RCC 7860 (cell line): ENCODE measurements at places on chromosomes 5 and 9.

- DNase-seq = no peak
Measured at GRCh38 chr5:522899-523440, 1.3 kb downstream of the SLC9A3 start.

DNA sequence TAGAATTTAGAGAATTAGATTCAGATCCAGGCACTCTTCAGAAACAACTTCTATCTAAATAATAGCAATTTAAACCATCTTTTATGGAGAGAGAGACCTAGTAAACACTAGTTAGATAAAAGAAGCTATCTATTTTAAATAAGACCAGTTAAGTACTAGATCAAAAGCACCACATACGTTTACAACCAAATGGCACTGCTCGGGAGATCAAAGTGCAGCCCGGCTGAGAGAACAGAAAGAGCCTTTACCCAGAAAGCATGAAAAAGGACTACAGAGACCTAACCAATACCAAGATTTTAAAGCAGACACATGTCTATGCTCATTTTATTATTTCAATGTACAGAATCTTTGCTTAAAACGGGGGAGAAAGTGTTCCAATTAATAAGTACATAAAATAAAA lies 30.8 kb downstream of the LIX1 start:
- no peak for DNase-seq

DNA sequence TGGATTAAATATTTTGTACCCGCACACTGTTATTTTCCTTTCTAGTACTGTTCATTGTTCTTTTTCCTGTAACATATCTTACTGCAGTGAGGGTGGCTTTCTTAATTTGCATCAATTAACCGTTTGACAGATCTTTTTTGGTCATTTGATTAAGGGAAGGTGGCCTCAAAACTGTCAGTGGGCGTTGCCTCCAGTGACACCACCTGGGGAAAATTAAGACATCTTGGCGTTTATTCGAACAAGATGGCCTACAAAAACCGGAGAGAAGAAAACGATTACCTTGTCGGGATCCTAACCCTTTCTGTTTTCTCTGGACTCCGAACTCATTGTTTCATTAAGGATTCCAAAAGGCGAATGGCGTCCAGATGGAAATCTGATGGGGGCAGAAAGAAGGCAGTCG lies 2.0 kb downstream of the BASP1 start:
- DNase-seq = no peak

GRCh38 chr5:115810761-115811160 lies 5.7 kb downstream of the CDO1 start:
- no peak for DNase-seq

- peak; percentile 71 for DNase-seq
Measured at GRCh38 chr5:120388016-120388781, 75.9 kb upstream of the PRR16 start.

- no peak for DNase-seq
Measured at GRCh38 chr5:181255836-181256578, 4.9 kb downstream of the TRIM52 start.

DNA sequence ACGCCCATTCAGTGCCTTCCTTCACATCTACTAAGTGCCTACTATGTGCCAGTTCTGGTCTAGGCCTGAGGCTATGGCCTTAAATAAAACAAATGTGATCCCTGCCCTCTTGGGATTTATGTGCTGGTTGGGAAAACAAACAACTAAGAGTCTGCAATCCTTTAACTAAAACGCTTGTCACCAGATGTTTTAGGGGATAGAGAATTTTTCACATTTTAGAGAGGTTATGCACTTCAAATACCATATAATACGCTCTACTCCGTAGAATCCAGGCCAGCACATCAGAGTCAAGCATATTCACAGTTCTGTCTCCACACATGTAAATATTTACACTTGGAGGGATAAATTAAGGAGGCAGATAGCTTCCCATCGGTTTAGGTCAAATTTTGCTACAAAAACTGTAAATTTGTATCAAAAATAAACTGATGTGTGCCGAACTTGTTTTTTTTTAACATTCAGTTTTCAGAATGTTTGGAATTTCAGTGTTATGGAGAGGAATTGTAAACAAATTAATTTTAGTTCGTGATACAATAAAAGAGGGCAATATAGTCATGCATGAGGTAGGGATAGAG lies 22.0 kb upstream of the ADRA1B start:
- DNase-seq = no peak

- no peak for DNase-seq
Measured at GRCh38 chr5:10832421-10832820, 71.4 kb upstream of the DAP start.

- DNase-seq = no peak
Measured at GRCh38 chr9:19770973-19771372, 17.9 kb downstream of the SLC24A2 start.

DNA sequence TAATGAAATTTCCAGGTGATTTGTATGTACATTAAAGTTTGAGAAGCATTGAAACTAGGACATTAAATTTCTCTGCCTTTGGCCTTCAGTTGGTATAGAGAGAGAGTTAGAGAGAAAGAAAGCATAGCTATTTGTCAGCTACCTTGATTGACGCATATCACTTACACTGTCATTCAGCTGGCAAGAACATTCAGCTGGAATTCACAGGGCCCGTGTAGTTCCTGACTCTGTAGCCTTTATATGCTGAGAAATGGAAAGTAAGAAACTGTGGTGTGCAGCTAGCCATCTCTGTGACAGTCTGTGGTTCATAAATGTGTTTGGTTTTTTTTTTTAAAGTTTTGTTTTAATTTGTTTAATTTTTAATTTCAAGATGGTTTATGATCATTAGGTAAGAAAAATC lies 58.9 kb downstream of the DMXL1 start:
- DNase-seq = no peak

DNA sequence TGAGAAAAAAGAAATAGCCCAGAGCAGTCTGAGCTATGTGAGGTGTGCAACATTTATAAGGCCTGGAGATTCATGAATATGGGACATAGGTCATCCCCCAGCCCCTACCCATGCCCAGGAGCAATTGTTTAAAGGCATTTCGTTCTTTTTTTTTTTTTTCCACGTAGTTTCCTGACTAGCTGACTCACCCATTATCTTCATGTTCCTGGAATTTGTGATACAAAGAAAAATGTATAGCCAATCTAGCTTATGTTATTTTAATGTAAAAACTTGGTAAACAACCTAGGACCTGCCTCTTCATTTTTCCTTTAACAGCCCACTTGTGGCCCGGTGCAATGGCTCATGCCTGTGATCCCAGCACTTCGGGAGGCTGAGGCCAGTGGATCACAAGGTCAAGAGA lies 81.3 kb downstream of the OSTF1 start:
- no peak for DNase-seq

- no peak for DNase-seq
Measured at GRCh38 chr5:106307265-106307664, 1363.5 kb downstream of the EFNA5 start.

GRCh38 chr5:60487476-60487875 lies 212.5 kb downstream of the DEPDC1B start:
- no peak for DNase-seq

- no peak for DNase-seq
Measured at GRCh38 chr5:80825786-80826460, 134.2 kb upstream of the RASGRF2 start.

DNA sequence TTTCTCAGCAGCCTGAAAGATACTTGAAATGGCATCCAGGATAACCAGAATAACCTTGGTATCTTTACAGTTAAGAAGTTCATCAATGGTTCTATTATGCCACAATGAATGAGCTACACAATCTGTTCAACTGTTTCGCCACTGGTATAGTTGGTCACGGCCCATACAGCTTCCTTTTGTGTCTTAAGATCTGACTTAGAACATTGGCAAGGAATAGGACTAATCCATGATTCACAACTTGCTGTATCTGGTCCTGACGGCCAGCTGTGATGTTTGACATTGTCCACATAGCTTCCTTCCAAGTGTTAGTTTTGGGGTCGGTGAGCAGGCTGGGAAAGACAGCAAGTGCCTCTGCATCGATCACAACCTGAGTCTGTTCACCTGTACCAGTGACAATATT lies 113.3 kb upstream of the RAD23B start:
- no peak for DNase-seq

DNA sequence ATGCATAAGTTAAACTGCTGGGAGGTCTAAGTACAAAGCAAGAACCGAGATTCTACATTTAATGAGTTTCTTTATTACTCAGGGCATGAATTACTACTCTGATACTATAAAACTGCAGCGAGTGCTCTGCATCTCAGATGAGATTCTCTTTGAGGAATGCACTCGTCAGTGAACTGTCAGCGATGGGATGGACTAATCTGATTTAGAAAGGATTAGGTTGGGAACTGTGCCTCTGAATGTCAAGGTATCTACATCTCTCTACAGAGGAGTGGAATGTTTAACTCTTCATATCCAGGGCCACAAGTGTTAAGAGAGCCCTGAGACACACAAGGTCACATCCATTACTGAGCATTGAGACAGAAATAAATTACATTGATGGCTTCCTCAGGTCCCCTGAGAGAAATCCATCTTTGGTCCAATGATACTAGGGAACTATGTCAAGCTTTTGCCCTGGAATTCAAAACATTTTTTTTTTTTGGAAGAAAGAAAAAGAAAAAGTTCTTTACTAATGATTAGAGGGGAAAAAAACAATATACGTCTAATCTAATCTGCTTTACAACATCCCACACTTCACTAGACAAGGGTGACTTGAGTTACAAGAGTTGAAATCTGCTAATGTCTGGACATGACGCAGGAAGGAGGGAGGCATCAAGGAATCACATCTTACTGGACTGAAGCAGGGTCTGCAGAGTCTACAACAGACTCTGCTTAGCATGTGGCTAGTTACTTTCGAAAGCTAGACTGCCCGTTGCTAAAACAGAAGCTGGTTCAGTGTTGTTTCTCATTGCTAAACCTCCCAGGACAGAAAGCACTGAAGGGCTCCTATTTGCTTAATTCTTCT lies 270.0 kb upstream of the TLE4 start:
- DNase-seq = no peak

DNA sequence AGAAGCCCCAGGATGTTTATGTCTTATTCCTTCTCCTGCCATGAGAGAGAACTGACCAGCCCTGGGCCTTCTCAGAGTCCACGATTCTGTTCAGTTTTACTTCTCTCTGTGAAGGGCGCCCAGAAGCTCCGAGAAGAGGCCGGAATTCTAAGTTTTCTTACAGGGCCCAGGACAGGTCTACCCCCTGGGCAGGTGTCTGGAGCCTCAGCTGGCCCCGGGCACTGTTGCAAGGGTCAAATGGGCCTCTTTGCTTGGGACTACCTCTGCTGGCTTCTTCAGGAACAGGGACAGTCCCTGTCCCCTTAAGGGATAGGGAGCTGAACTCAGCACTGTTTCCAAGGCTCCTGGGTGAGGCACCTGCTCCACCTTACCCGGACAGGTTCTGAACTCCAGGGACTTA lies 55.0 kb downstream of the RASGEF1C start:
- DNase-seq = no peak

DNA sequence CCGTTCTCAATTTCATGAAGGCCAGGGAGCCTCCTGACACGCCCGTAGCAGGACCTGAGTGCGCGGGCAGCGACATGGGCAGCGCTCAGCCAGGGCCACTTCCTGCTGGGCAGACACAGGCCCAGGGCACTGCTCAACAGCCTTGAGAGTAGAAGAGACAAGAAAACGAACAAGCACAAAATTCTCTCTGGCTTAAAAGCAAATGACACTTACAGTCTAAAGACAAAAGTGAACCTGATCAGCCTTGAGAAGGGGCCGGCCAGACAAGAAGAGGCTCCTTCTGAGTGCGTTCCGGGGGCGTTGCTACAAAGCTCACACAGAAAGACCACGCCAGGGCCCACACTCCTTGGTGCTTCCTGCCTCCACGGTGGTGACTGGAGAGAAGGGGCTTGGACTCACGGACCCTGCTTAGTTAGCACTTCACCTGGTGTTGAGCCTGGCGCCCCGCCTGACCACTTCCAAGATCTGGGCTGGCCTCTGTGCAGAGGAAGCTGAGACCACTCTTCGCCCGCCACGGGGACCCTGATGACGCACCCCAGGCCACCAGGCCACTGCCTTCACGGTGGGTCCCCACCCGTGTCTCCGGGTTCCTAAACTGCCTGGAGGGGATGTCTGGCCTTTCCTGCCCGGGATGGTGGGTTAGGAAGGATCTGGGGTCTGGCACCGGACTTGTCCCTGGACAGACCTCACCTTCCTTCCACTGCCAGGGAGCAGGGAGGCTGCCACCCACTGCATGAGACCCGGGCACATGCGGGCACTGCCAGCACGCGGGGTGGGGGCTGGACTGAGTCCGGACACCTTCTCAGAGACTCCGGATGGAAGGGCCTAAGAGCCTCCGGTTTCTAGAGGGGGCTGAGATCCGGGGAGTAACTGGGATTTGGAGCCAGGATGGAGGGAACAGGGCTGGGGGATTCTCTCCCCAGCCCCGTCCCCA lies 1.3 kb downstream of the SLC12A7 start:
- DNase-seq = no peak

DNA sequence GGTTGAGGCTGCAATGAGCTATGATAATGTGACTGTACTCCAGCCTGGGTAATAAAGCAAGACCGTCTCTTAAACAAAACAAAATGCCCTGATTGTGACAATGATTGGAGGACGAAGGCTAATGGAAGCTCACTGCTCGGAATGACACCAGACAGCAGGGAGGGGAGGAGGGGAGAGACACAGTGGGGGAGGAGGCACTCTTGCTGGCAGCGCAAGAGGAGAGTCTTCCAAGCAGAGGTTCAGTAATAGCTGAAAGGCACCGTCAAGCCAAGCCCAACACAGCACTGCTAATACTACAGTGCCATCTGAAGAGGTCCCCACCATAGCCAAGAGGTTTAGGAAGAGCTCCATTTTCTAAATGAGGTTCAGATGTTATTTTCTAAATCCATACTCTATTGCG lies 102.3 kb downstream of the GLDC start:
- no peak for DNase-seq
